ENCODE measurements at places on chromosomes 1 and 21.

- DNase-seq, result no peak
Observed at GRCh38 chr1:53274026-53274425, 35.7 kb upstream of the MAGOH start.

- no peak for DNase-seq
Observed at GRCh38 chr1:247390996-247391395, 25.0 kb upstream of the NLRP3 start.

DNA sequence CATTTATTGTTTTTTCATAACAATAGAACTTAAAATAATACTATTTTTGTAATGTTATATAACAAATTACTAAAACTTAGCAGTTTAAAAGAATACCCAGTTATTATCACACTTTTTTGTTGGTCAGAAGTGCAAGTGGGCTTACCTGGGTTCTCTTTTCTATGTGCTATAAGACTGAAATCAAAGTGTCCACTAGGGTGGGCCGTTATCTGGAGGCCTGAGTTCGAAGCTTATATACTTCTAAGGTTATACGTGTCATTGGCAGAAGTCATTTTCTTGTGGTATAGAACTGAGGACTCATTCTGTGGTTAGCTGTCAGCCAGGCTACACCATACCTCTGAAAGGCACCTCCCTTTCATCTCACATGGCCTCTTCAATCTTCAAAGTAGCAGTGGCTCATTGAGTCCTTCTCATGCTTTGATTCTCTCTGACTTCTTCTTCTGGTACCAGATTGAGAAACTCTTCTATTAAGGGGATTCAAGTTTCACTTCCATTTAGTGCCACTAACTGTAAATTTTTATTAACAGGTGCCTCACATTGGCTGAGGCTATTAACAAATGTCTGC, 414.3 kb downstream of the AMY1C start:
- DNase-seq, result no peak

GRCh38 chr1:47184822-47185677, 4.8 kb downstream of the PDZK1IP1 start:
- DNase-seq, result no peak

DNA sequence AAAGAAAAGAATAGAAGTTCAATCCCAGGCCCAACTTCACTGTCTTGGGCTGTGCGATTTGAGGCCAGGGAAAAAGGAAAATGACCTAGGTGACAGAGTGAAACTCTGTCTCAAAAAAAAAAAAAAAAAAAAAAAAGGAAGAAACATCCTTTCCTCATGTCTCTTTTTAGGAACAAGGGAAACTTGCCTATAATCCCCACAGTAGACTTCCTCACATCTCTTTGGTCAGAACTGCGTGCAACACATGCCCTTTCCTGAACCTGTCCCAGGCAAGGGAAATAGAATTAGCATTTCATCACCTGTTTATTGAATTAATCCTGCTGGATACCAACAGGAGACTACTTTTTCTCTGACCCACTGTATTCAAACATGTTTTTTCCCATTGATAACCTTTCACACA, 2.3 kb downstream of the DCST1 start:
- DNase-seq, result no peak

DNA sequence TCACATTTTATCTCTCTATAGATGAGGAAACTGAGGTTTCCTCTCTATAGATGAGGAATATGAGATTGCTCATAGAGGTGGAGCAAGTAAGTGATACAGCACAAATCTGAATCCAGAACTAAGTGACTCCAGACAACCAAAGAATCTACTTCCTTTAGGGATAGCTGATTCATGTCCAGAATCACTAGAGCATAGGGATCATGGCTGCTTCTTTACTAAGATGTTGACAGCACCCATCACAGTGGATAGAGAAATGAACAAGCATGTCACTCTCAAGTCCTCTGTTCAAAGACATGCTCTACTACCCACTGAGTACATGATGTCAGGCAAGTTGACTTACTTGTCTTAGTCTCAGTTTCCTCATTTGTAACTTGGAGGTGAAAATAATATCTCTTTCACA, 116.1 kb upstream of the SPATA6 start:
- DNase-seq, result no peak

DNA sequence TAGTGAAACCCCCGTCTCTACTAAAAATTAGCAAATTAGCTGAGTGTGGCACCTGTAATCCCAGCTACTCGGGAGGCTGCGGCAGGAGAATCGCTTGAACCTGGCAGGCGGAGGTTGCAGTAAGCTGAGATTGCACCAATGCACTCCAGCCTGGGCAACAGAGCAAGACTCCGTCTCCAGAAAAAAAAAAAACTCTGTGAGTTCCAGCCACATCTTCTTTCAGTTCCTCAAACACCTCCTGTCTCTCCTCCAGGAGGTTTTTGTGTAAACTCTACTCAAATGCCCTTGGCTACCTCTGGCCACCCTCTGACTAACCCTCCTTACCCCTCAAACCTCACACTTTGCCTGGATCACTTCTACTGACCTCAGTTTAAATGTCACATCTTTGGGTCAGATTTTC, 38.1 kb downstream of the RCSD1 start:
- no peak for DNase-seq

DNA sequence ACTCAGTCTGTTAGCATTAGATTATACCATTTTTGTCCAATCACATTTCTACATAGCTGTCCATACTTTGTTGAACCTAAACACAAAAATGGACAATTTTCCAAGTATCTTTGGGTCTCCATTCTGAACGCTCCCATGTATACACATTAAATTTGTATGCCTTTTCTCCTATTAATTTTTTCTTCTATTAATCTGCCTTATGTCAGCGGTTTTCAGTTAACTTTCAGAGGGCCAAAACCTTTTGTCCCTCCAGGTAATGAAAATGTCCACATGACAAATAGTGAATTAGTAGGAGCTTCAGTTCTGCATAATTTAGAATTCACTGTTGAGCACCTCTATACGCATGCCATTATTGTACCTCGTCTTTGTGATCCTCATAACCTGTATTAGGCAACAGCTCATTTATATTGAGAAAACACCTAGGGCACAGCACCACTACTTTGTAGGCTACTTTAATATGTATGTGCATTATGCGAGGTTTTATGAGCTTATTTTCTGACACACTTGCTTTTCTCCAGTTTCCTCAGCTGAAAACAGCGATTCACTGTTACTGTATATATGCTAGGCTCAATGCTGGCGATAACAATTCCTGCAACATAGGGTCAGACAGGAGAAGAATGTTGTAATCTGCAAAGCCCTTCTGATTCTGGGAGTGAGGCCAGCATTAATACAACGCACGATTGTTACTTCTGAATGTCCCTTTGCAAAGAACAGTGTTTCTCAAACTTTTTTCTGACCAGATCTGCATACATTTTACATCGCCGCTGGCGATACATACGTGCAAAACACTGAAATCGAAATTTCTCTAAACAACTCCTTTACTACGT, 1.1 kb upstream of the ABCD3 start:
- DNase-seq, result no peak

- DNase-seq, result no peak
Observed at GRCh38 chr1:48870596-48870995, 93.9 kb upstream of the BEND5 start.

DNA sequence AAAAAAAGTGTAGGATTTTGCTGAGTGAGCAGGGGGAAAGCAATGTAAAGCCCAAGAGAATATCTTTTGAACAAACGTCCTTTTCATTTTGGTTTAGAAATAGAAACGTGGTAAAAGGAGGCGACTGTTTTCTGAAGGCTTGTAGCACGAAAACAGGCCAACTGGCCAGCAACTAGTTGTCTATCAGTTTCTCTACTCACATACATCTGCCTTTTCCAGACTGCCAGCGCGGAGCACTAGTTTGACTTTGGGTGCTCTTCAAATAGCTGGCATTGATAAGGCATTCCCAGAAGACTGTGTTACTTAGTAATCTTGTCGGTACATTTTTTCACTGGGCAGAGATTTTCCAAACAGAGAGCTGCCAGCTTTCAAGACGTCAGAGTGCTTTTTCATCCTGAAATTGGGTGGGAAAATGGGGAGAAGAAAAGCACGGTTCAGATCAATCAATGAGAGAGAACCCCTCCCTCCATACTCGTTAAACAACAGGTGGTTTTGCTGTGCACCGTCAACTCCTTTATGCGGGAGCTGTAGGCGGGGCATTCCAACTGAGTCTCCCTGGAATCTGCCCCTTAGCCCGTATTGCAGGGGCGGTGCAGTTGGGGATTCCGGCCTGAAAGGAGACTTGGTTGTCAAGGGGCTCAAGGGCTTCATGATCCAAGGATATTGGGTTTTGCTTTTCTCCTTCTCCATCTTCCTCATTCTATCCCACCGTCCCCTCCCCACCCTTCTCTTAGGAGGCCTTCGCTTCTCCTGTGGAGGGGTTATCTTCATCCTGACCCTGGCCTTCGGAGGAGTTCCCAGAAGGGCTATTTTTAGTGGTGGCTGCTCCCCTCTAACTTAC, 884 bp upstream of the LRRC8C start:
- DNase-seq, result no peak
